ENCODE measurements at places on chromosomes 5 and 9. TPM values are rescaled to one million over a fixed set of nuclear protein-coding genes. Genes with fewer than 3 reads are reported as not detected.

TMEFF1 gene
- total RNA-seq = 46.6 TPM

ARID3C gene
- 0.69 TPM for total RNA-seq

EQTN gene
- total RNA-seq = 1.4 TPM

C9 gene
- total RNA-seq = not detected

LAMC3 gene
- total RNA-seq = 3.7 TPM
